ENCODE measurements at places on chromosomes 7 and 10.

GRCh38 chr10:80501381-80501912 is 36.3 kb upstream of the SH2D4B start:
- no peak for DNase-seq

DNA sequence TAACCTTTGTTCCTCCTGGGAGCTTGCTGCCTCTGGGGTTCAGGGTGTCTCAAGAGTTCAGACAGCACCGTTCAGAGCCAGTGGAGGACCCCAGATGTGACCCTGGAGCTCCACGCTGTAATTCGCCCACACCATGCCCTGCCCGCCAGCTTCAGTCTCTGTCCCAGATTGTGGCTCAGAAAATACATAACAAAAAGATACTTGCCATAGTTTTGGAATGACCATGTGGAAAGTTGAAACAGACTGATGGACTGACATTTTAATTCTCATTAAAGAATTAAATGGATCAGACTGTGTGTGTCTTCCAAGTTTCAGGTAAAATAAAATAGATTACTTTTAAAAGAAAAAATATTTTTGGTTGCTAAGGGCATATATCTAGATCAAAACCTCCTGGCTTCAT is 174.7 kb upstream of the TNS3 start:
- no peak for DNase-seq

GRCh38 chr10:36496758-36497157 is 628.6 kb upstream of the ANKRD30A start:
- DNase-seq, result no peak

DNA sequence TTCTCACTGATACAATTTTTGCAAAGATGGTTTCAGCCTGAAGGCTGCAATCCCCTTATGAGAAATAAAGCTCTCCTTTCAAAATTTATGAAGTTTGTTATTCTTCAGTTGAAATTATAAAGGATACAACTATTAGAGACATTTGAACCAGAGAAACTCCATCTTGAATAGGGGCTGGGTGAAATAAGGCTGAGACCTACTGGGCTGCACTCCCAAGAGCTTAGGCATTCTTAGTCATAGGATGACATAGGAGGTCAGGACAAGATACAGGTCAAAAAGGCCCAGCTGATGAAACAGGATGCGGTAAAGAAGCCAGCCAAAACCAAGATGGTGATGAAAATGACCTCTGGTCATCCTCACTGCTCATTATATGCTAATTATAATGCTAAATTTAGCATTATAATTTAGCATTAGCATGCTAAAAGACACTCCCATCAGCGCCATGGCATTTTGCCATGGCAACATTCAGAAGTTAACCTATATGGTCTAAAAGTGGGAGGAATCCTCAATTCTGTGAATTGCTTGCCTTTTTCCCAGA is 22.4 kb upstream of the IFIT1B start:
- DNase-seq, result no peak

- DNase-seq, result no peak
These were observed 167.9 kb downstream of the CUX1 start for GRCh38 chr7:101985057-101985902.

GRCh38 chr7:138848056-138848980 is 50.3 kb upstream of the ATP6V0A4 start:
- no peak for DNase-seq

GRCh38 chr10:61066661-61067344 is 122.8 kb upstream of the RHOBTB1 start:
- no peak for DNase-seq

DNA sequence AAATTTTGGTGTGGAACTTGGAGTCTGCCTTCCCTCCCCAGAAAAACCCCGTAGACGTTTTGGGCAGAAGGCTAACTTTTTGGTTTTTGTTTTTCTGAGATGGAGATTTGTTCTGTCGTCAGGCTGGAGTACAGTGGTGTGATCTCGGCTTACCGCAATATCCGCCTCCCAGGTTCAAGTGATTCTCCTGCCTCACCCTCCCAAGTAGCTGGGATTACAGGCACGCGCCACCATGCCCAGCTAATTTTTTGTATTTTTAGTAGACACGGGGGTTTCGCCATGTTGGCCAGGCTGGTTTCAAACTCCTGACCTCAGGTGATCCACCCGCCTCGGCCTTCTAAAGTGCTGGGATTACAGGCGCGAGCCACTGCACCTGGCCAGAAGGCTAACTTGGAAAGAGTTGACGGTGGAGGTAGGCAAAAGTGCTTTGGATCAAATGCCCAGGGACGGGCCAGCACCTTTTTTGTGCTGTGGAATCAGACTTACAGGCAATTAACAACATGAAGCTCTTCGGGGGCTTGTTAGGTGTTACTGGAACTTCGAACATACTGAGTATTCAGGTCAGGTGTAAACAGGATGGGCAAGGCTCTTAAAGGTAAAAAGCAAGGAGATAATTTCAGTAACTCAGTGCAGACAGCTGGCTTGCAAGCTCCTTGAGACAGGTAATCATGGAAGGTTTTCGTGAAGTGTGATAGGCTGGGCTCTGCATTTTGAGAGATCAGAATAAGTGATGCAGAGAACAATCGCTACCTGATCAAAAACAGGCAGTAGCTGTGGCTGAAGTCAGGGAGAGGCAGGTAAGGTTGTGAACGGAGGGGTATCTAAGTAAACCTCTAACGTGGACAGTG is 1.8 kb downstream of the PPP1R35 start:
- no peak for DNase-seq

GRCh38 chr10:84818961-84819360 is 490.6 kb downstream of the CCSER2 start:
- no peak for DNase-seq

DNA sequence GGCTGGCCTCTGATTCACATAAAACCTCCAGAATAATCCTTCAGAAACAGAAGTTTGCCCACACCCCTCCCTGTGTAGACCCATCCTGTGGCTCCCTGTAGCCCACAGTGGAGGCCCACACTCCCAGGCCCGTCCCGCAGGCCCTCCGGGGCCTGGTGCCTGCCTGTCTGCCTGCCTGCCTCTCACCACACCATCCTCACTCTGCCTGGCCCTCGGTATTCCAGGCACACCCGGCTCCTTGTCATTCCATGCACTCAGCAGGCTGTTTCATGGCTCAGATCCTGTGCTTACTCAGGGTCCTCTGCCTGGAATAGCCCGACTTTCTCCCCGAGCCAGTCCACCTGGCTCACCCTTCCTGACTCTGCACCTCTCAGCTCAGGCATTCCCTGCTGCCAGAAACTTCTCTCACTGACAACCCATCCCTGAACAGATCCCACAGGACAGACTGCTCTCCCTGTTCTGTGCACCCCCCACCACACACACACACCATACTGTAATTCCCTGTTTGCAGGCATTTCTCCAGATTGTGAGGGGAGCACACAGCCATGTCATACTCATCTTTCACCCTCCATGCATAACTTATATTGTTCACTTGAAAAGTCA is 498.0 kb upstream of the ZMIZ1 start:
- no peak for DNase-seq

Measured in activated CD4-positive, alpha-beta T cell treated with anti-CD3 and anti-CD28 coated beads, Interleukin-2, amount 50 U/mL, for 48 hours (primary cell).